Caki2 (cell line): ENCODE measurements at places on chromosomes 11 and 22.

DNA sequence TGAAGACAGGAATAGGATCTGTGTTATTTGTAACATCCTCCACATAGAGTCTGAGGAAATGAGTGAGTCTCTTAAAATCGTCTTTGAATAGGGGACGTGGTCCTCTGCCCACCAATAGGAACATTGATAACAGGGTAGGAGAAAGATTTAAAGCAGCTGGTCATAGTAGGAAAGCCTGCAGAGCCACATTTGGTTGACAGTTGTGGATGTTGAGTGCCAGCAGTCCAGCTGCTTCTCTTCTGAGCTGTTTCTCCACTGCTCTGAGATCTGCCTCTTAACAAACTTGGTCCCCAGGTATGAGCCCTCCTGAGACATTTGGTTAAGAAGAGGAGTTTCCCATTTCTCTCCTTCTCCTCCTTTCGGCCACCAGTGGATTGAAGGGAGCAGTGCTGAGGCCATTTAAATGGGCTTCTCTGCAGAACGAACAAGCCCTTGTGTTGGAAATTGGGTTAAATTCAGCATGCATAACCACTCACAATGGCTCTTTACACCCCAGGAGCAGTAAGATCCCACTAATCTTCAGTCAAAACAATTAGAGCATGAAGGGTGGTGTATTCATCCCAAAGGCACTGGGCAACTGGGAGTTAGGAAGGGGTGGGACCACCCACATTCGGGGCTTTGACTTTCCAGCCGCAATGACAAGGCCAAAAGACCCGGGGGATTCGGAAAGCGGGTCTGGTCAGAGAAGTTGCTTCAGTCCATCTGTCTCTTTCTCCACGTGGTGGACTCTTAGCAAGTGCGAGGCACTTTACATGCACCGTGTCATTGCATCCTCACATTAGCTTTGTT, 32.3 kb downstream of the MIAT start:
- DNase-seq: no peak

- DNase-seq: no peak
Measured at GRCh38 chr11:123180166-123180565, 14.9 kb downstream of the CLMP start.

- DNase-seq: no peak
Measured at GRCh38 chr22:50199829-50200460, 866 bp upstream of the SELENOO start.

DNA sequence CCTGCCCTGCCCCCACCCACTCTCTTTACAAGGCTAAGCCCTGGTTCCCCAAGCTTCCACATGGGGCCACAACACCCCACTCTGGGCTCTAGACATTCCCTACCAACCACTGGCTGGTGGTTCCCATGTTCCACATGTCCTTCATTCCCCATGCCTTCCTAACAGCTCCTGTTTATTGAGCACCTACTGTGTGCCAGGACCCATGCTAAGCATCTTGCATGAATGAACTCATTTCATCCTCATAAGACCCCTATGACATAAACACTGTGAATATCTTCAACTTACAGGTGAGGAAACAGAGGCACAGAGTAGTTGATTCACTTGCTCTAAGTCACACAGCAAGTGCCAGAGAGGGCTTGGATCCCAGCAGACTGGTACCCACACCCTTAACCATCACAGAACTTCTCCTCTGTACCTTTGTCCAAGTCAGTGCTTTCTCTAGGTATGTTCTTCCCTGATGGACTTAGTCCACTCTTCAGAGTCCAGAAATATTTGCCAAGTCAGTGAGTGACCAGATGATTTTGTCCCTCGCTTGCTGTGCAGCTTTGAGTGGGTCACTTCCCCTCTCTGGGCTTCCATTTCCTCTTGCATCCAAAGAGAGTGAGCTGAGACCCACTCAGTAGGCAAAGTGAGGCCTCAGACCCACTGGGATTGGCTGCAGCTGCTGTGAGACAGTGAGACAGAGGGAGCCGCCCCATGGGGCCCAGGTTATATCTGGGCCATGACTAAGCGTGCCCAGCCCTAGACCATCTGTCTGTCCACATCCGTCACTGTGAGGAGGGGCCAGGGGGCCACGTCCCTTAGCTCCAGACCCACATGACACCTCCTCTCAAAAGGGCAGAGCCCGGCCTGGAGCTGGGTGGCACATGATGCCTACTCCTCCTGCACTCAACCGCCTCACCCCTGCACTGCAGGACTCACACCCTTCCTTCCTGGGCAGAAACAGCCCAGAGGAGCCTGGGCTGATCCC, 132.4 kb downstream of the MN1 start:
- peak; percentile 100 for DNase-seq

DNA sequence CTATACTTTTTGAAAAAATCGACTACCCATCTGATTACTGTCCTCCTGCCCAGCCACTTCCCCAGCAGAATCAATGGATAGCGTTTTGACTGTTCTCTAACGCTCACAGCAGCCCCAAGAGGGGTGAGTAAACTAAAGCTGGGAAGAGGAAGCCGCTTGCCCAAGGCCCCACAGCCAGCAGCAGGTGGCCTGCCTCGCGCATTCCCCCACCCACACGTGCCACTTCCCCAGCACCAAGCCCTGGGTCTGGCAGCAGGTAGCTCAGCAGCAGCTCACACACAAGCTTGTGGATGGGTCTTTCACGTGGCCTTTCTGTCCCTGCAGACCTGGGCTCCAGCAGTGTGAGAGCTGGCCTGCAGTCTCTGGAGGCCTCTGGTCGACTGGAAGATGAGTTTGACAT, 34.3 kb downstream of the TOM1 start:
- DNase-seq: no peak

GRCh38 chr11:12827929-12828812, 153.9 kb downstream of the TEAD1 start:
- peak; percentile 83 for DNase-seq

GRCh38 chr22:42991010-42991651, 23.8 kb downstream of the PACSIN2 start:
- peak; percentile 60 for DNase-seq

DNA sequence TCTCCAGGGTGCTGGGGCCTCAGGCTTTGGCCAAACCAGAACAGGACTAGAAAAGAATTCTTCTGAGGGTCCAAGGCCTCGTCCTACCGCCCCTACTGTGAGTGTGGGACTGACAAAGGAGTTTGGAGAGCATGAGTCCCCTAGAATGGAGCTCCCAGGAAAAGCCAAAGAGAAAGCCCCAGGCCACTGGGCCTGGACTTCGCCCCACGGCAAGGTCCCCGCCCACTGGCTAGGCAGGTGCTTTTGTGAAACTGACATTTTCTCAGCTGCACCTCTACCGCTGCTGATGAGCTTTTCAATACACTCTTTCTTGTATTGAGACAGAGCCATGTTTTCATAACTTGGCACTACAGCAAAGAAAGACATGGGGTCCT, 9.7 kb upstream of the FGF3 start:
- no peak for DNase-seq

DNA sequence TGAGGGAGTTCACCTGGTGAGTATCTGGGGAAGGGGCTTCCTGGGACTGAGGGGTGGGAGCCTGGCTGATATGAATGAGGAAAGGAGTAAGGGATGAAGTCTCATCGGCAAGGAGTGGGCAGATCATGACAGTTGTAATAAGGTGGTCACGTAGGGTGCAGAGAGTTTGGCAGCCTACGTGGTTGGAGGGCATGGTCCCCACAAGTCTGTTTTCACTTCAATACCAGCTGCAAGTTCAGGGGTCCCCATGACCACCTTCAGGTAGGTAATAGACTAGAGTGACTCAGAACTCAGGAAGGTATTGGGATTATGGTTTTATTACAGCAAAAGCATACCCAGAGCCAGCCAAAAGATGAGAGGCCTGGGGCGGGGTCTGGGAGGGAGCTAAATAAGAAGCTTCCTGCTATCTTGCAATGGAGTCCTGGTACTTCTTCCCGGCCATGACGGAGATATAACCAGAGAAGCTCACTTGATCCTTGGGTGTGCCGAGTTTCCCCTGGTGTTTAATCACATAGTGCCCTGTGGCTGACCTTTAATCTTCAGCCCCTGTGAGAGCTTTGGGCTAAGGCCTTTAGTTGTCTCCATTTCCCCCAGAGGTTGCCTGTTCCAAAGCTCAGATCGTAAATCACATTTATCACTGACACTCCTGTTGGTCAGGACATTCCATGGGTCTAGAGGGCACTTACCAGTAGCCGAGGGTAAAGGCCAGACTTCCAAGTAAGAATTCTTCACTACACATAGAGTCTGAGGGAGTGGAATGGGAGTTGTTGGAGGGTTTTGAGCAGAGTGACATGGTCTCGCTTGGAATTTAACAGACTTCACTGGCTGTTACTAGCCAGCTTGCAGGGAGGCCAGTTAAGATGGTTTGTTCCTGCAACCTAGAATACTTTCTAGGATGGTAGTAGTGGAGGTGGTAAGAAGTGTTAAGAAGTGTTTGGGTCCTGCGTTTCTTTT, 9.1 kb downstream of the SLC3A2 start:
- DNase-seq: peak; percentile 60

GRCh38 chr11:33040862-33041453, 1.6 kb downstream of the TCP11L1 start:
- no peak for DNase-seq

- DNase-seq: no peak
Measured at GRCh38 chr11:34271727-34272126, 86.1 kb downstream of the ABTB2 start.

- no peak for DNase-seq
Measured at GRCh38 chr11:33344611-33345010, 87.4 kb downstream of the HIPK3 start.

DNA sequence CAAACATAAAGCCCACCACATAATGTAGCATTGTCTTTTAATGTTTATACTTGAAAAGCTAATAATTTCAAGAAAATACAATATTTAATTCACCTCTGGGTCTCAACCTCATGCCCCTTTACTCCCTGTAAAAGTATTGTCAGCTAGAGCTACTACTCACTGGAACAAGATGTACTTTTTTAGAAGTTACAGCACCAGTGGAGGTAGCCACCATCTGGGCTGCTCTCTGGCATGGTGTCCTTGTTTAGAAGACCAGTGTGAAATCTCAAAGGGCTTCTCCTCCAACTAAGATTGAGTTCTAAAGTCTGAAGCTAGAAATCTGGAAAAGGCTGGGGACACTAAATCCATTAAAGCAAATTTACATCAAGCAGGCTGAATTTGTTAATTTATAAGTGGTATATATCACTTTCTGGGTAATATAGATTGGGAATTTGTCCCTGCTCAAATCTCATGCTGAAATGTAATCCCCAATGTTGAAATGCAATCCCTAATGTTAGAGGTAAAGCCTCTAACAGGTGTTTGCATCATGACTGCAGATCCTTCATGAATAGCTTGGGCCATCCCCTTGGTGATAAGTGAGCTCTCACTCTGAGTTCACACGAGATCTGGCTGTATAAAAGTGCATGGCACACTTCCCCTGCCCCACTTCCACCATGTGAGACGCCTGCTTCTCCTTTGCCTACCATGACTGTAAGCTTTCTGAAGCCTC, 47.6 kb downstream of the PITPNB start:
- no peak for DNase-seq

- DNase-seq: peak; percentile 54
Measured at GRCh38 chr22:49305214-49305965, 522.3 kb downstream of the BRD1 start.

- no peak for DNase-seq
Measured at GRCh38 chr11:35237351-35237750, 98.4 kb downstream of the CD44 start.

DNA sequence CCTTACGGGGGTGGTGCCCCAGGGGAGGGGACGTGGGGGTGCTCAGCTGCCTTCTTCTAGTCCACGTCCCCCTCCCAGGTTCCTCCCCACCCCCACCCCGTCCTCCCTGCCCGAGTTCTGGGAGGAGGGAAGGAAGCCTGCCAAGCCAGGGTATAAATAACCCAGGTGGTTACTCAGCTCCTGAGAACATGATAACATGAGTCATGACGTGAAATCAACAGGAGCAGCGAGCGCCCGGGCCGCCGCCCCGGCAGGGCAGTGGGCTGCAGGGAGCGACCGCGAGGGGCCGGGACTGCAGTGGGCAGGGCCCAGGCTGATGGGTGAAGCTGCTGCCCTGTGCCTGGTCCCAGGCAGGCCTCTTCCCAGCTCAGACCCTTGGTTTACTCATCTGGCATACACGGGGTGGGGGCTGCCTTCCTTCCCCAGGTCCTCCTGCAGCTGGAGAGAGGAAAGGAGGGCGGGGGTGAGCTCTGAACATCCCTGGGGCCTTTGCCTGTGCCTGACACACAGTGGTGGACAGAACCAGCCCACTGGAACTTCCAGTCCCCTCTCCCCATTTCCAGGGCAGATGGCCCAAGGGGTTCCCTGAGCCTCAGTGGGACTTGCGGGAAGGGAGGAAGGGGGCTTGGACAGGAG, 8.8 kb upstream of the PDGFB start:
- peak; percentile 79 for DNase-seq

DNA sequence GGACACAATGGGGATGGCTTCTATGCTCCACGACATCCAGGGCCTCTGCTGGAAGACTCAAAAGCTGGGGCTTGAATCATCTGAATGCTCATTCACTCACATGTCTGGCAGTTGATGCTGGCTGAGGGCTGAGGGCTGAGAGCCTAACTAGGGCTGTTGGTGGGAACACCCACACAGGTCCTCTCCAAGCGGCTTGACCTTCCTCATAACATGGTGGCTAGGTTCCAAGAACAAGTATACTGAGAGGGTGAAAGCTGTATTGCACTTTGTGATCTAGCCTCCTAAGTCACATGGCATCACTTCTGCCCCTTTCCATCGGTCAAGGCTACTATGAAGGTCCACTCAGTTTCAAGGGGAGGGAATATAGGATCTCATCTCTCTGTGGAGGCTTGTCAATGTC, 7.5 kb downstream of the TMEM151A start:
- no peak for DNase-seq
